ENCODE measurements at places on chromosomes 11 and 22.

DNA sequence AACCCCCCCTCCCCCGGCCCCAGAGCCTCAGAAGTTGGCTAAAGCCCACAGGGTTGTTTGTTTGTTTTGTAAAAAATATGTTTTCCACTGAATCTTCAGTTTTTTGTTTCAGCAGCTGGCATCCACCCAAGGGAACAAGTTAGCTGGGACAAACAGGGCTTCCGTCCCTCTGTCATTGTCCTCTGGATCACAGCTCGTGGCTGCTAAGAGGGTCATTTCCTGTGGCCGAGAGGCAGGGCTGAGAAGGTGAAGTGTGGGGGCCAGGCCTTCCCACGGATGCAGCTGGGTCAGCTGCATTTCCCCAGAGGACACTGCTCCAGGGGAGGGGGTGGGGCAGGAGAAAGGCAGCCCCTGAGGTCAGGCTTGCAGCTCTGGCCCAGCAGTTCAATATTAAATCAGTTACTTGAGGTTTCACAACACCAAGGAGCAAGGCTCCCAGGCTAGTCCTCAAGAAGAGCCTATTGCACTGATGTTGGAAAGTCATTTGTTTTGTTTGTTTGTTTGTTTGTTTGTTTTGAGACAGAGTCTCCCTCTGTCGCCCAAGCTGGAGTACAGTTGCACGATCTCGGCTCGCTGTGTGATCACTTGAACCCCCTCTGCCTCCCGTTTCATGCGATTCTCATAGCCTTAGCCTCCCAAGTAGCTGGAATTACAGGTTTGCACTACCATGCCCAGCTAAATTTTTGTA lies 34.4 kb upstream of the SMTN start:
- no peak for DNase-seq

- no peak for DNase-seq
These were observed 87.1 kb downstream of the BCR start for GRCh38 chr22:23267226-23268043.

DNA sequence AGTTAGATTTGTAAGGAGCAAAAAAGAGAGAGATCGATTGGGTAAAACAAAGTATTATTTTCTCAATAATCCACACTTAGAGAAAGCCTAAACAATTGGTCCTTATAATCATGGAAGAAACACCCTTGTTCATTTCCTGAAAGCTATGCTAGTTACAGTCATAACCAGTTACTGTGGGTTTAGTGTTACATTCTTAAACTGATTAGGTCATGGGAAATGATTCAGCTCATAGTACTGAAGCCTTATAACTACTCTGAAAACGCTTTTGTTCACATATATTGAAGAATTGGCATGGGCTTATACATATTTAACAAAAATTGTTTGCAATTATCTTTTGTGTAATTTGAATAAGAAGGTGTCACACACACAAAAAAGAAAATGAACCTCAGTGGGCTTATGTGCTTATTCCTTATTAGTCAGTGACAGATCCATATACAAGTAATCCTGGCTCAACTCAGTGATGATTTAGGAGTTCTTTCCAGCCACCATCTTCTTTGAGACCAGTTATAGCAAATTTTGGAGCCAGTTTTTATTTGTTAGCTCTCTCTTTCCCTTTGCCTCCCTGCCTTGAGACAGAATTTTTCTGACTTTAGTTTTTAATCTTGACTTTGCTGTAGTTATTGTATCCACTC lies 198.5 kb upstream of the CTSC start:
- DNase-seq, result no peak

DNA sequence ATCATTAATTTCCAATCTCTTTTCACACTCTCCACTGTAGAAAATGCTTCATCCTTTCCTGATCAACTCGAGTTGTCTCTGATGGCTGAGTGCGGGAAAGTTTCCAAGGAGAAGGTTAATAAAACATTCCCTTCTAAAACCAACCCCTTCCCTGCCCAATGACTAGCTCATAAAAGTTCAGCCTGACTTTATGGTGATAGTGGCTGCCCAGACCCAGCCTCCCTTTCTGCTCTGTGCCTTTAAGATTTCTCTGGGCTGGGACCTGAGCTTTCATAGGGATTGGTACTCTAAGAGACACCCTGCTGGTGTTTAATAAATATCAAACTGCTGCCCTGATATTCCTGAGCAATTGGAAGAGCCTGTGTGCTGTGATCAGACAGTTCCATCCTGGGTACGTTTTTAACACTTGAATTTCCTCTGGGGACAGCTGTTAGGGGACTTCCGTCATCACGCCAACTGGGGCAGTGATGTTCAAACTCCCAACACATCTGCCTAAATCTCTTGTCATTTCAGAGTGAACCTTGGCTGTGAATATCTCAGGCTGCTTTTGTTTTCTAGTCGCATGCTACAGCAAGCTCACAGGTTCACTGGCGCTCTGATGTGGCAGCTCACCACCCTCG lies 195.0 kb upstream of the KIRREL3 start:
- DNase-seq, result no peak

- no peak for DNase-seq
These were observed 40.3 kb upstream of the CADM1 start for GRCh38 chr11:115544422-115544948.

DNA sequence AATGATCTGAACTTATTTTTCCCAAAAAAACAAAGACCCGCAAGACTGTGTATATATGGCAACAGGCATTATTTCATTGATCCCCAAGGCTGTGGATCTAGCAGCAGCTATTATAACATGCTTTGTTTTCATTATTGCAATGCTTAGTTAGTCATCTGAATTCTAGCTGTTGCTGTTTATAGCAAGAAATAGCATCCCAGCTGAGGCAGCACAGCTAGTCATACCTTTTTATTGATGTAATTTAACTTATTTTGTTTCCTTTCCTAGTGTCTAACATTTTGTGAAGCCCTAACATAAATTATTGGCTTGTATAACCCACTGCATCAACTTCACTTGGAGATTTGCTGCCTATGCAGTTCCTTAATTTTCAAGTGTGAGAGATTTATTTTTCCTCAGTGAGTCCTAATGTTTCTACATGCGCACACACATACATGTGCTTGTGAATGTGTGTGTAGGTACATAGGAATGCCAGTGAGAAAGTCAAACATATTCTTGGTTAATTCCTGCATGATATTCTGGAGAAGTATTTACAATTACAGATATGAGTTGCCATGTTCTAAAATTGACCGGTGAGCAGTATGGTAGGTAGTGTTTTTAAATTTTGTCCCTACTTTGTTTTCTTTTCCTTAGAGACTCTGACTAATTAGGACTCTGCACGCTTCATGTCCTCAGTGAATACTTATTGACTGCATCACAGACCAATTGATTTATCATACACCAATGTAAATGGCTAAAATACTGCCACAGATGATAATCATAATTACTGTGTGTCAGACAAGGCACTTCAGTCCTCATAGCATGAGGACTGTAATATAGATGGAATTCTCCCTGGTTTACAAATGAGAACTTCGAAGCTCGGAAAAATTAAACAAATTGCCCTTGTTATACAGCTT lies 119.3 kb downstream of the WNT11 start:
- DNase-seq, result no peak

DNA sequence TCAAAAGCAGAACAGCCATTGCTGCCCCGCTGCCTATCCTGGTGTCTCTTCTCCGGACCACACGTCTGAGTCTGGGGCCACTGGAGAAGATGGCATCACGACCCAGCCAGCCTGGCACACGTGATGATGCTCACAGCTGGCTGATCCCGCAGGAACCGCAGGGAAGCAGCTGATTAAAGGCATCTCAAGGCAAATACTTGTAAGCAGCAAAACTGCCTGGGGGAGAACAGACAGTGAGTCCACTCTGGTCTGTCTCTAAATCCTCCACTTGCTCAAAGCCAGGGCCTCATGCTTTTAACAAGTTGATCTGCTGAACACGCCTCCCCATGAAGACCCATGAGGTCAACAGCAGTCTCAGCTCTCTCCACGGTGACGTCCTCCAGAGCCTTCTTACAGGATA lies 108.6 kb downstream of the BRD1 start:
- no peak for DNase-seq

Data from C1 segment of cervical spinal cord (tissue), 14 donors.